ENCODE measurements at places on chromosomes 11 and 22.

GRCh38 chr11:36748836-36749235, 150.8 kb upstream of the RAG2 start:
- DNase-seq = no peak

DNA sequence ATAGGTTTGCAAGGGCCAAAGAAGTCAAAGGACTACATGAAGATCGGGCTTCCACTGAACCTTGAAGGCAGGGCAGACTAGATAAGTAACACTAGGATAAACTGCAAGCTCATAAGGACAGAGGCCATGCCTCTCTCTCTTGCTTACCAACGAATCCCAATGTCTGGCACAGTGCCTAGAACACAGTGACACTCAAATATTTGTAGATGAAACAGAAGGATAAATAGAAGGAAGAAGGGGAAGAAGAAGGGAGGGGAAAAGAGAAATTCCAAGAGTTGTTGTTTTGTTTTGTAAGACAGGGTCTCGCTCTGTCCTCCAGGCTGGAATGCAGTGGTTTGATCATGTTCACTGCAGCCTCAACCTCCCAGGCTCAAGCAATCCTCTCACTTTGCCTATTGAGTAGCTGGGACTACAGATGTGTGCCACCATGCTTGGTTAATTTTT, 26.9 kb downstream of the SIK3 start:
- peak; percentile 87 for DNase-seq

DNA sequence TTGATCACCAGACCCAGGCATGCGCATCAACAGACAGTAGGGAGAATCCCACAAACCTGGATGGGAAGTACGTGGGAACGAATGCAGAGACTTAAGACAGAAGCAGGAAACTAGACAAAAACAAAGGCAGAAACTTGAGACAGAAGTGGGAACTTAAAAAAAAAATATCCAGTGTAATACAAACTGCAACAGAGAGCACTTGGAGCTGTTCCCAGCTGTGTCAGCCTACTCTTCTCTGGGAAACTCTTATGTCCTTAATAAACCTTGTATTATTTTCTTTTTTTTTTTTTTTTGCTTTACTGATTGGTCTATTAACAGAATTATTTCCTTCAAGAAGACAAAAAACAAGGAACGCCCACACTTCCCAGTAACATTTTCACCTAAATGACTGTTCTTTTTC, 1818.1 kb upstream of the RAG2 start:
- DNase-seq = peak; percentile 7

- peak; percentile 65 for DNase-seq
Measured at GRCh38 chr11:122205036-122205435, 89.0 kb upstream of the BLID start.

- no peak for DNase-seq
Measured at GRCh38 chr22:40480996-40481395, 110.6 kb downstream of the SGSM3 start.

GRCh38 chr11:33412241-33412640, 155.1 kb downstream of the HIPK3 start:
- no peak for DNase-seq

DNA sequence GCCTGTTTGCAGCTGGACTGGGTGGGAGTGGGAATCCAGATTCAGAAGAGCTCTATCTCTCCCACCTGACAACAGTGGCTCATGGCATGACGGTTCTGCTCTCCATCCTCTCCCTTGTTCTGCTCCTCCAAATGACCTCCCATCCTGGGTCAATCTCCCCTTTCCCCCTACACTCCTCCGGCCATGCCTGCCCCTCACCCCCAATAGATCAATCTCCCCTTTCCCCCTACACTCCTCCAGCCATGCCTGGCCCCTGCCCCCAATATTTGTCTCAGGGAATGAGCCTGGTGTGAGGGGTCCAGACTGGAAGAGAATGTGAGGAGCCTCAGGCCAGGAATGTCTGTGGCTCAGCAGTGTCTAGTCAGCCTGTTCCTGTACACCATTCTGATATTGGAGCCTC, 30.9 kb upstream of the RIC3 start:
- no peak for DNase-seq

GRCh38 chr11:26621132-26621531, 49.1 kb upstream of the MUC15 start:
- DNase-seq = peak; percentile 91

DNA sequence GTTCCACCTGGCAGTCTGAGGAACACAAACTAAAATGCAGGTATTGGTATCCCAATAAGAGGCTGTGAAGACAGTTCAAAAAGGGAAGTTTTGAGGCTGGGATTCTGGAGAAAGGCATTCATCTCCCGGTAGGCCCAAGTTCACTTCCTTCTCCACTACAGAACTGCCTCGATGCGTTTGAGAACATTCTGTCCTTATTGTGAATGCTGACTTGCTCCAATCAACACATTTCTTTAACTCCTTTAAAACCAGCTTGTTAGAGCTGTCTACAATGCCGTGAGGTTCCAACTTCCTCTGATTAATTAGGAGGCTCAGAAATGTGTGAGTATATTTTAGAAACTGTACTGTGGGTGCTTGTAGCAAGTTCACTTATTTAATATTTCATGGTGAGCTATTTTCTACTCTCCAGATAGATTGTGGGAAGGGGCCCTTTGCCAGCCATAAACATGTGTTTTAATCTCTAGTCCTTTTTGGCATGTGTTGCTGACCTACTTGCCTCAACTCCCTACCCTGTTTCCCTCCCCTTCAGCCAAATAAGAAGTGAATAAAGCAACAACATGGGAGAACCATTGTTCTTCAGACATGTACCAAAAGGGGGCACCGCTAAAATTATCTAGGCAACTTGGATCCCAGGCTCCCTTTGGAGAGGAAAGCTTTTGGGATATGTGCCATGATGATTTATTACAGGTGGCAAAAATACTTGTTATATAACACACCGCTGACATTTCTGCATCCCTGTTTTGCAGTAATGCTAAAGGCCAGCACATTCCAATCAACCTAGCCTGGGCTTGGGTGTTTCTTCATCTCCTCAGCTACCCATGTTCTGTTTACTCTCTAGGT, 245.6 kb downstream of the BLID start:
- DNase-seq = no peak

DNA sequence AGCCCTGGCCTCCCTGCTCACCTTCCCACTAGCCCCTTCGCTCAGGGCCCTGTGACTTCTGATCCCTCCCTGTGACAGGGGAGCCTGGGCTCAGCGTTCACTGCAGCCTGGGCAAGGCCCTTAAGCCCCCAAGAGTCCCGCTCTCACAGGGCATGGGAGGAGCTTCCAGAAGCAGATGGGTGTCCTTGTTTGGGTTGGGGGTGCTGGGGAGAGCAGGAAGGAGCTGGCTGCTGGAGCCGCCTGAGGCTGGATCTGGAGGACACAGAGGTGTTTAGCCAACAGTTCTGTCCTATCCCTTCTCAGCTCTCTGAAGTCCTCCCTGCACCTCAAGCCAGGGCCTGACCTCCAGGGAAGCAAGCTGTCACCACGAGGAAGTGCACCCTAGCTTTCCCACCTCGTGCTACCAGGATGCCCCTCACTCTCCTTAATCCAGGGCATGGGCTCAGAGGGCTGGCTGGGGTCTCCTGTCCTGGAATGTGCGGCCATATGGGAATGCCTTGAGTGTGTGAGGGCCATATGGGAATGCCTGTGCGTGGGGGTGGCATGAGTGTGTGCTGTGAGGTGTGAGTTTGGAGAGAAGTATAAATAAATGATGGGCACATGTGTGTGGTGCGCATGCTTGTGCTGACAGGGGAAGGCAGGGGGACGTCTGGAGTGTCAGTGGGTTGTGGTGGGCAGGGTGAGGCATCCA, 25.0 kb upstream of the TUB start:
- DNase-seq = no peak

DNA sequence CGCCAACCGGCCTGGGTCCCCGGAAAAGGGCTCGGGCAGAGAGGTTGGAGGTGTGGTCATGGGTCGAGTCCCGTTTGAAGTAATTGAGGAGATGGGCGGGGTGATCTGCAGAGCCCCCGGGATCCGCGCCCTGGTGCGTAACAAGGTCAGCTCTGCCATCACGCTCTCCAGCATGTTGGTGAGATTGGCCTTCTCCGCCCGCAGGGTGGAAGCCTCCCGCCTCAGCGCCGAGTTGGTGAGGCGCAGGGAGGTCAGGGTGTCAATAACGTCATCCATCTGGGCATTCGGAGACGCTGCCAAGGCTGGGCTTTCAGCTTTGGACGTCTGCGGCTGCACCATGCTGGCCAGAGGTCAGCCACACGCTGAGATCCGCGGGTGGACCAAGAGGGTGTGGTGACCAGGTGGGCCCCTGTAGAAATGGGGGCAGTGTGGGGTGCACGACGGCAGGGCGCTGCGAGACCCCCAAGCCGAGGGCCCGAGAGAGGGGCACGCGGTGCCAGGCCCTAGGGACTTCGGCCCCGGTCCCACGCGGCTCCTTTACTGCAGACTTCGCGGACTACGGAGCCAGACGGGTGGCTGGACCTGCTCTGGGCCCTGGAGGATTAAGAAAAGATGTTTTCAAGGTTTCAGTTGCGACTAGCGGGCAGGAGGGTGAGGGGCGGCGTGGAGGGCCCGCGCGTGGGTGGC, 672 bp downstream of the RTL6 start:
- no peak for DNase-seq

DNA sequence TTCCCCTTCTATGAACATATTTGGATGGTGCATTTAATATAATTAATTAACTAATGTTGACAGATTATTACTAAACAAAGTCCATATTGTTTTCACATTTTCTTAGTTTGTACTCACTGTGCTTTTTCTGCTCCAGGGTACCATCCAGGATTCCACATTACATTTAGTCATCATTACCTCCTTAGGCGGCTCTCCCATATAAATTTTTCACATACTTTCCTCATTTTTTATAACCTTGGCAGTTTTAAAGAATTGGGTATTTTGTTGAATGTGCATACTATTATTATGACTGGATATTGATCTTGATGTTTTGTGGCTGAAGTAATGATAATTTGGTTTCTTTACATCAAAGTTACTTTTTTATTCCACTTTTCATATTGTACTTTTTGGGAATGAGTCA, 755.6 kb upstream of the ANO3 start:
- DNase-seq = peak; percentile 2

DNA sequence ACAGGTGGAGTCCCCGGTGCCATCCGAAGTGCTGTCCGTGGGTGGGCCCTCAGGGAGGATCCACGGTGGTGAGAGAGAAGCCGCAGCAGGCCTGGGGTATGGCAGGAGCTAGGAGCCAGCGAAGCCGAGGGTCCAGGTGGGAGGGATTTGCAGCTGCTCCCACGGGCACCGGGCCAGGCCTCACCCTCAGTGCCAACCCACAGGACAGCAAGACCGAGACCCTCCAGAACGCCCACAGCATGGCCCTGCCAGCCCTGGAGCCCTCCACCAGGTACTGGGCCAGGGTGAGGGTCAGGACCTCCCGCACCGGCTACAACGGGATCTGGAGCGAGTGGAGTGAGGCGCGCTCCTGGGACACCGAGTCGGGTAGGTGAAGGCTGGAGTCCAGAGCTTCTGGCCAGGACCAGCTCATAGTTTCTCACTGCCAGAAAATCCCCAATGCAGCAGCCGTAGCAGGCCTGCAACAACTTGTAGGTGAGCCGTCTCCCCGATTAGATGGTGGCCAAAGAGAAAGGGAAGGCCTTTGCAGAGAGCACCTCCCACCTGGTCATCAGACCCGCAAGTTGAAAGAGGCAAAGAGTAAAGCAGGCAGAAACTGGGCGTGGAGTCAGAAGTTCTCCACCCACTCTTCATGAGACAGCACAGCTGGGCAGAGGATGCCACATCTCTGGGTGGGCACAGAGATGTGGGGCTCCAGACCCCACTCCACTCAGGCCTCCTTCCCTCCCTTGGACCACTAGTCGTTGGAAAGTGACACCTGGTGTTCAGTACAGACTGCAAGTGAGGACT, 20.4 kb downstream of the CSF2RB start:
- no peak for DNase-seq

DNA sequence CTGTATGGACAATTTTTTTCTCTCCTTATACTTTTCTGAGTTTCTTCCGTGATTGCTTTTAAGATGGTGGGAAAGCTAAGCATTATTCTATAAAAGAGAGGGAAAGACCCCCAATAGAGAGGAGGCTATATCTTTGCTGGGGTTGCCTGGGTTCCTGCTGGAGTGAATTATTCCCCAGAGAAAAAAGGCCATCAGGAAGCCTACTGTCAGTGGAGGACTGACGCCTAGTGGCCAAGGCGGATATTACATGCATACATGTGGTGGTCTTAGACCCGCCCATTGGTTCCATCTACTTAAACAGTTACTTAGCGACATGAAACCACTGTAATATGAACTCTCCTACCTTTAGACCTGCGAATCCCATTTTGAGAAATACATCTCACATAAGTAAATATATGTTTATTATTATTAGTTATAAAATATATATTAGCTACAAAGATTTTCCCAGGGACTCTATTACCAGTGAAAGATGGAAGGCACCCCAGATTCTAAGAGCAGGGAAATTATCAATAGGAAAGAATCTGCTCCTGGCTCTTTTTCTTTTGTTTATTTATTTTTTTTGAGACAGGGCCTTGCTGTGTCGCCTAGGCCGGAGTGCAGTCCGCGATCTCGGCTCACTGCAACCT, 15.7 kb upstream of the PGA3 start:
- DNase-seq = peak; percentile 71

- DNase-seq = no peak
Measured at GRCh38 chr22:20312396-20313191, 7.3 kb downstream of the DGCR6L start.

DNA sequence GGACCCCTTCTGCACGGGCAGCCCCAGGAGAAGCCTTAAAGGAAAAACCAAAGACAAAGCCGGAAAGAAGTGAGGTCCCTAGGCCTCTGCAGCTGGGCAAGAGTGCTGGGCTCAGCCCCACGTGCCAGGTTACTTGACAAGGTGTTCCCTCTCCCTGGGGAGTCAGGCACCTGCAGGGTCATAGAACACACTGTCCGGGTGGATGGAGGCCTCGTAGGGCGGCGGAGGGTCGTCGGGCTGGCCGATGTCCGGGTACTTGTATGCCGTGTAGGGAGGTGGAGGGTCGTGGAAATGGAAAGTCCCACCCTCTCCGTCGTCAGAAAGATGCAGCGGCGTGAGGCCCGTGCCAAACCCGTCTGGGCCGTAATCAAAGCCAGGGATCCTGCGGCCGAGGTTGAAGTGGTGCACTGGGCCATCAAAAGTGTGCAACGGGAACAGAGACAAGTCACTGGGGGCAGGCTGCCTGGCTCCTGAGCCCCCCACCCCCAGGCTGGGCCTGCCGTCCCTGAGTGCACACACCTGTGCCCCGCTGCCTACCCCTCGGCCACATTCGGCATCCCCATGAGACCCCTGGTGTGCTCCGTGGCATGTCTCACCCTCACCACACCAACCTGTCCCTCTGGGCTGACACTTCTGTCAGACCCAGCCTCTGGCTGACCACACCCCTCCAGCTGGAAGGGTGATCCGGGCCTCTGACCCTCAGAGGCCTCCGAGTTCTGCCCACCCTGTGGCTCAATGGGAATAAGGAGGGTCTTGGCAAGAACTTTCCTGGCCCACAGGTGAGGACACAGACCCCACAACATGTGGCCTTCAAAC, 81.1 kb downstream of the DGCR2 start:
- no peak for DNase-seq

DNA sequence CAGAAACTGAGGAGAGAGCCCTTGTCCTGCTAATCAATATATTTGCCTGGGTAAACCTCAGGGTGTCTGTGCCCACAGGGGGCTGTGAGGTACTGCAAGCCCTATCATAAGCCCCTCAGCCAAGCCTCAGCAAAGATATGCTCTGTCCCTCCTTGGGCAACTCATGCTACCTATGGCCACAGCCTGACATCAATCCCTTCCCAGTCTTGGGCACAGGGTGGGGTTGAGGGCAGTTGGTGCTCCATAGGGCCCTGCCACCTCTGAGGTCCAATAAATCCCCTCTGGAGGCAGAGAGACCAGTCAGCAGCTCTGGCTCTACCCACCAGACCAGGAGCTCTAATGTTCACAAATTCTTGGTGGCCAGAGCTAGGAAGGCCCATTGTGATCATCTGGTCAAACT, 23.8 kb downstream of the TPBGL start:
- no peak for DNase-seq

GRCh38 chr11:1230456-1231395, 7.9 kb downstream of the MUC5B start:
- no peak for DNase-seq

All from fibroblast of skin of back (primary cell).